B cell (primary cell): ENCODE measurements at places on chromosomes 3 and 15.

DNA sequence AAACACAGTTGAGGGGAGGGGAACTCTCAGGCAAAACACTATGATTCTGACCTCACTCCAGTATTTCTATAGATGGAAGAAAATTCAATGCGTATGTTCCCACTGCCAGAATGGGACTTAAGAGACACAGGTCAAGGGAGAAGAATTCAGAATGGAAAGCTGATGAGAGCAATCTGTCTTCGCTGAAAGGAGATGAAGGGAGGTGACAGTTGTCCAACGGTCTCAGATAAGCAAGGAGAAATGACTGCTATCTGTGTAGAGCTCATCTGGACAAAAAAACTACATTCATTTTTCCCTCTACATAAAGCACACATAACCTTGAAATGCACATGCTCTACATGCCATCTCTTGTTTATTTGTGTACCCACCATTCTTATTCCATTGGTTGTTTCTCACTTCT is 405.1 kb downstream of the LSAMP start:
- no peak for DNase-seq

GRCh38 chr3:67349551-67350174 is 304.7 kb downstream of the SUCLG2 start:
- DNase-seq = no peak

DNA sequence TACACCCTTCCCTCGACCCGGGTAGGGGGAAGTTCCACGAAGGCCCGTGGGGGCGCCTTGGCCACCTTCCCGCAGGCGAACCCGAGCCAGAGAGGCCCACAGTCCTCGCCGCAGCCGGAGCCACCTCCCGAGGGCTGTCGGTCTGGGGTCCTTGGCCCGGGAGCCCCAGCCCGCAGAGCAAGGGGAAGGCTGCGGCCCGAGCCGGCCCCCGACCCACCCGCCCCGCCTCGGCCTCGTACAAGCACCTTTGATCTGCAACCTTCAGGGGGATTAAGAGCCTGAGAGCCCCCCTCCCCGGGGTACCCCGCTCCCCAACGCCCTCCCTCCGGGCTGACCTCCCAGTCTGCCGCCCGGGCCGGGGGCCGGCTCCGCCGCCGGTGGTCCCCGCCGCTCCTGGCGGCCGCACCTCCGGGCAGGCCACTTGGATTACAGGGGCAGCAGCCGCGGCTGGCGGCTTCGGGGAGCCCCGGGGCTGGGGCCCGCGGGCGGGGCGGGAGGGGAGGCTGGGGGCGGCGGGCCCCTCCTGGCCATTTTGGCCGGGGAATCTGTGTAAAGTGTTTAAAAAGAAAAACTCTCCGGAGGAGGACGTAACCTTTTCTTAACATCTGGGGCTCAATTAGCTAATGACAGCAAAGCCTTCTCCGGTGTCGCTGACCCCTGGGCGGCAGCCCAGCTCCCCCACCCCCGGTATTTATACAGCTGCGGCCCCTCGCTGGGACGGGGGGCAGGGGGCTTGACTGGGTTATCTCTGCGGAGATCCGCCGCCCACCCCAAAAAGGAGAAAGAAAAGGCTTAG is 40.2 kb downstream of the EPHB3 start:
- DNase-seq = peak; percentile 25

GRCh38 chr3:186057594-186057993 is 51.3 kb downstream of the ETV5 start:
- DNase-seq = no peak

- no peak for DNase-seq
Observed at GRCh38 chr3:193491026-193491425, 63.7 kb downstream of the ATP13A4 start.

DNA sequence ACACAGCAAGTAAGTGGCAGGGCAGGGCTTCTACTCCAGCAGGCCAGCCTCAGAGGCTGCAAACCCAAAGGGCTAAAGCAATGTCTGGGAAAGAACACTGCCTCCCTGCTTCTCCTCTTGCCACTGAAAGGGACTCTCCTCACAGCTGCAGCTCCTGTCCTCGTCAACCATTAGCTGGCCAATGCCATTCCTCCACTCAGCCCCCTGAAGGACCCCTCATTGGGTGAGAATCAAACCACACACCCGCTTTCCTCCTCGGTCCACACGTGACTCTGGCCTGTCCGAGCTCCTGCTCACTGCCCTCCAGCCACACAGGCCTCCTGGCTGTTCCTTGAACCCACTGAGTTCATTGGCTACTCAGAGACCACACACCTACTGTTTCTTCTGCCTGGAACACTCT is 253.7 kb upstream of the TLE3 start:
- no peak for DNase-seq

GRCh38 chr15:57821826-57822225 is 115.3 kb downstream of the POLR2M start:
- DNase-seq = no peak

GRCh38 chr15:80188251-80188650 is 35.5 kb downstream of the FAH start:
- DNase-seq = no peak

DNA sequence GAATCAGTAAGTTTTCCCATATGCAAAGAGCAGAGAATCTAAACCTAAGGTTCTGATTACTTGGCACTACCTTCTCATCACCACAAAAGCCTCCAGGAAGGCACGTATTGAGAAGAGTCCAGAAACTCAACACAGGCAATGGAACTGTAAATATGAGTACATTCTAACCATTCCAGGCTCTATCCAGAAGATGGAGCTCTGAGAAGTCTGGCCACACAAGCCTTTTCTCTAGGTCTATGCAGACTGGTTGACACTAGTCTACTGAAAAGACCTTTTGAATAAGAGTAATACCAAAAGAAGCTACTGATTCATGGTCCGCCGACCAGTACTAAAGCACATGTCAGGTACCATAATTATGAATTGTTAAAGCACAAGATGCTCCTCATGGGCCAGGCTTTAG is 12.2 kb upstream of the NCKIPSD start:
- no peak for DNase-seq

DNA sequence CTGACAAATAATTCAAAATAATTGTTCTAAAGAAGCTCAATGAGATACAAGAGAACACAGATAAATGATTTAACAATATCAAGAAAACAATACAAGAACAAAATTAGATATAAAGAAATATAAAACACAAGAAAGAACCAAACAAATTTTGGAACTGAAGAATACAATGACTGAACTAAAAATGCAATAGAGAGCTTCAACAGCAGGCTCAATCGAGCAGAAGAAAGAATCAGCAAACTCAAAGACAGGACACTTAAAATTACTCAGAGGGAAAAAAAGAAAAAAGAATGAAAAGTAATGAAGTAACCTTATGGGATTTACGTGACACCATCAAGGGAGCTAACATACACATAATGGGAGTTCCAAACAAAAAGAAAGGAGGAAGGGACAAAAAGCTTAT is 32.1 kb downstream of the CCDC54 start:
- DNase-seq = no peak

DNA sequence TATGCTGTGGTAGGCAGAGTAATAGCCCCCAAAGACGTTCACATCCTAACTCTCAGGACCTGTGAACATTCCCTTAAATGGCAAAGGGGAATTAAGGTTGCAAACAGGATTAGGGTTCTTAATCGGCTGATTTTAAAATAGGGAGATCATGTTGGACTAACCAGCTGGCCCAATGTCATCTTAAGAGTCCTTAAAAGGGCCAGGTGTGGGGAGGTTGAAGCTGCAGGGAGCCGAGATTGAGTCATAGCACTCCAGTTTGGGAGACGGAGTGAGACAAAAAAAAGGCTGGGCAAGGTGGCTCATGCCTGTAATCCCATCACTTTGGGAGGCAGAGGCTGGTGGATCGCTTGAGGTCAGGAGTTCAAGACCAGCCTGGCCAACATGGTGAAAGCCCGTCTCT is 1.6 kb upstream of the FLNB start:
- DNase-seq = no peak

DNA sequence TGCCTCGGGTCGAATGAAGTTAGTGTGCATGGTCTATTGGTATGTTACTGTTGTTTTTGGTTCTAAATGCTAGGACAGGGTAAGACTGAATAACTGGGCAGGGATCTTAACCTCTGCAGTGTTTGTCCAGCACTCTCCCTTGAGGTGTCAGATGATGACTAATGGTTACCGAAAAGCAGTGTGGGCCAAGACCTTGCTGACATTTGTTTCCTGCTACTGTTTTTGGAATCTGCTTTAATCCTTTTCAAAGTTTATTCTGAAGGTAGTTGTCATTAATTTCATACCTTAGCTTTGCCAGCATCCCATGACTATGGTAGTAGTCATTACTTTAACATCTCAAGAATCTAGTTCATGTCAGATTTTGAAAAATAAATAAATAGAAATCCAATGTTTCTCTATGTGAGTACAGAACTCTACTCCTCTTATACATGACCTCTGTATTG is 117.0 kb downstream of the P3H2 start:
- DNase-seq = no peak

GRCh38 chr3:87414271-87414670 is 137.9 kb upstream of the POU1F1 start:
- DNase-seq = no peak

- no peak for DNase-seq
Observed at GRCh38 chr3:110743202-110743601, 328.4 kb upstream of the NECTIN3 start.

GRCh38 chr15:99955181-99955525 is 221.9 kb upstream of the LYSMD4 start:
- no peak for DNase-seq

DNA sequence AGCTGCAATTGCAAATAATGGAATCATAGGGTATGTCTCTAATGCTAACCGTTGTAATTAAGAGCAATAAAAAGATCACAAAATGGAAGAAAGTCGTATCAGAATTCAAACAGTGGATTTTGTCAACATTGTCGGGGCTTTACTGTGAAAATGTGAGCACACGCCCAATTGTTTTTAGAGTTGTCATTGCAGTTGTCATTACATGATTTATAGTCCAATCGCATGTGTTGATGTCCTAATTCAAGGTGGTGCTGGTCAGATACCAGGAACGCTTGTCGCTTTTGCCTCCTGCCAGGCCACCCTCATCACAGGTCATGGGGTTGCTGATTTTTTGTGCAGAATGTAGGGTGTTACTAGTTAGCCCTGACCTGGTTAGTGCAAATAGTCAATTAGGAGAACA is 16.2 kb downstream of the TRPM1 start:
- no peak for DNase-seq

GRCh38 chr3:129316248-129317013 is 37.8 kb downstream of the HMCES start:
- peak; percentile 88 for DNase-seq

- no peak for DNase-seq
Observed at GRCh38 chr3:35670408-35670965, 31.2 kb downstream of the ARPP21 start.

- DNase-seq = no peak
Observed at GRCh38 chr15:89681146-89681545, 2.0 kb upstream of the PLIN1 start.

- DNase-seq = no peak
Observed at GRCh38 chr3:148101061-148101460, 596.6 kb upstream of the AGTR1 start.

DNA sequence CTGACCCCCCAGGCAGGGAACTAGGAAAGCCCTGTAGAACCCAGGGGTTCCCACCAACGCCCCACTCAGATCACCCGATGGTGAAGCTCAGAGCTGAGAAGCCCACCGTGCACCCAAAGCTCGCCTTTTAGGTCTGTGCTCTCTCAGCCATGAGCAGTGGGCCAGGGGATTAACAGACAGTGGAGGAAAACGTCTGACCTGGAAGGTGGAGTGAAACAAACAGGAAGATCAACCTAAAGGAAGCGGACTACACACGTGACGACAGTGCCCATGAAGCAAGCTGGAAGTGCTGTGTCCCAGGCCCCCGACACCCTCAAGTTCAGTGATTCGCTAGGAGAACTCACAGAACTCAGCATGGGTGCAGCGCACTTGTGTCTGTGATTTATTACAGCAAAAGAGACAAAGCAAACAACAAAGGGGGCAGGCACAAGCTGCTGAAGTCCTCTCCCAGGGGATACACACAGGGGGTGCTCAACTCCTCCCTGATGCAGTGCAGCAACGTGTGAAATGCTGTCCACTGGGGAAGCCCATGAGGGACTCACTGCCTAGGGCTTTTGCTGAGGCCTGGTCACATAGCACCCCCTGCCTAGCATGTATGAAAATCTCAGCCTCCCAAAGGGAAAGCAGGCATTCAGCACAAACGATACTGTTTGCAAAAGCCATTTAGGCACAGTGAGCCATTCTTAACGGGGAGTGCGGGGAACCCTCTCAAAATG is 43.5 kb downstream of the CFAP92 start:
- no peak for DNase-seq

- no peak for DNase-seq
Observed at GRCh38 chr3:30263238-30263924, 343.0 kb upstream of the TGFBR2 start.

DNA sequence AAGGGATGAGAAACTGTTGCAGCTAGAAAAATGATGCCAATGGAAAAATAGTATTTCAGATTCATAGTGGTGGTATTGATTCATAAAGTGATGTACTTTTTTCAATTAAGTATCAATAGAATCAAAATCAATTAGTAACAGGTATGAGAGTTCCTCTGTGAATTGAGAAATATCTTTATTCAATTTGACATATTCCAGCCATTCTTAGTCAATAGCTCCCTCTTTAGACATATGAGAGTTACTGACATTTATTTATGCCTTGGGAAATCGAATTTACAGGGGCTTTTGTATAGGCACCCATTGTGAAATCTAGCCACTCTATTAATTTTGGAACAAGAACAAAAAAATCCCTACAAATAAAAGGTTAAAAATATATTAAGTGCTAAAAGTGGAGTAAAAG is 386.9 kb upstream of the CNTN3 start:
- DNase-seq = no peak

GRCh38 chr3:57078344-57078634 is 17.8 kb downstream of the SPATA12 start:
- peak; percentile 80 for DNase-seq
